ENCODE measurements at places on chromosomes 16 and 17.
A peak's percentile ranks its signal among the peaks of the same experiment; 100 is the strongest.

- peak; percentile 20 for DNase-seq
Measured at GRCh38 chr16:58187092-58187491, 10.8 kb downstream of the CSNK2A2 start.

GRCh38 chr17:37772982-37773381, 28.1 kb upstream of the HNF1B start:
- DNase-seq, result no peak

- DNase-seq, result peak; percentile 78
Measured at GRCh38 chr16:57304169-57305061, 19.9 kb upstream of the PLLP start.

DNA sequence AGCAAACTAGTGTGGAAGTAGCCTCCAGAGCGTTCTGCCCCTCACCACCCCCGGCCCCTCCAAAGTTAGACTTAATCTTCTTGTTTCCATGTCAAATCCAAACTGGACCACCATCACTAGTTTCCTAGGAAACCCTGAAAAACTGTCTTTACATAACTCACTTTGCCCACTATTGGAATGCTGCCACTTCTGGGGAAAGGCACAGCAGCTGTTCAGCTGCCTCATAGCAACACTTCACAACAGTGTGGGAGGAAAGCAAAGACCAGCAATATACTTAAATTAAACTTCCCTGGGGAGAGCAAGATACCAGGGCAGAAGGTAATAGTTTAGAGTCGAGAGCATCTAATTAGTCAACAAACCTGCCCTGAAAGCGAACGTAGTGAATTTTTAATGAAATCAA, 452.2 kb downstream of the KCNJ2 start:
- peak; percentile 28 for DNase-seq

DNA sequence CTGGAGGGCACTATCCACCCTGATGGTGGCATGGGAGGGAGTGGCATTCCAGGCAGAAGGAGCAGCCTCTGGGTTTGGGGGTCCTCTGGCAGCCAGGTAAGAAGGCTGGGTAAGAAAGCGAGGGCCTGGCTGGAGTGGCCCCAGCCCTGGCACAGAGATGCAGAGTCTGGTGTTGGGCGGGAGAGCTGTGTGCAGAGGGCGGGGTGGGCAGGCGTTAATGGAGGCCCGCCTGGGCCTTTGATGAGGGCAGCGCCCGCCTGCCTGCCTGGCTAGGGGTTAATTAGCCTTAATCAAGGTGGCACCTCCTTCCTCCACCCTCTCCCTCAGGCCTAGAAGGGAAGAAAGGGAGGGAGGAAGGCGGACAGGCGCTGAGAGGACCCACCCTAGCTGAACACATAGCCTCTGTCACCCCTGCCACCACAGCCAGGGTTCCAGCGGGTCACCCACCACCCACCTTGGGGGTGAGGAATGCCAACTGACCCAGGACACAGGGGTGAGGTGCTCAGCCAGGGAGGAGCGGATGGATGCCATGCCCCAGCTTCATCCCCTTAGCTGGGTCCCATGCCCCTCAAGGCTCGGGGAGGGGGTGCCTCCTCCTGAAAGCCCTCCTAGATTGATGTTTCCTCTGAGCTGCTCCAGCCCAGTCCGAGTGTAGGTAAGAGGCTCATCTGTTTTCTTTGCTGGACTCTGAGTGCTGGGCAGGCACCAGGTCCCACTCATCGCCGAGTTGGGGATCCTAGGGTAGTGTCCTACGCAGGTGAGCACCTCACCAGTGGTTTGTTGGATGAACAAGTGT, 13.4 kb upstream of the FAM83G start:
- no peak for DNase-seq

GRCh38 chr17:49612726-49613125, 37.1 kb downstream of the NXPH3 start:
- no peak for DNase-seq

- DNase-seq, result peak; percentile 51
Measured at GRCh38 chr17:64992325-64992802, 64.2 kb downstream of the GNA13 start.

- no peak for DNase-seq
Measured at GRCh38 chr17:78174870-78175642, 6.7 kb downstream of the SYNGR2 start.

- DNase-seq, result peak; percentile 60
Measured at GRCh38 chr16:8905168-8905762, 23.1 kb downstream of the LITAFD start.

GRCh38 chr16:56711862-56712261, 18.1 kb upstream of the NUP93 start:
- DNase-seq, result peak; percentile 13

DNA sequence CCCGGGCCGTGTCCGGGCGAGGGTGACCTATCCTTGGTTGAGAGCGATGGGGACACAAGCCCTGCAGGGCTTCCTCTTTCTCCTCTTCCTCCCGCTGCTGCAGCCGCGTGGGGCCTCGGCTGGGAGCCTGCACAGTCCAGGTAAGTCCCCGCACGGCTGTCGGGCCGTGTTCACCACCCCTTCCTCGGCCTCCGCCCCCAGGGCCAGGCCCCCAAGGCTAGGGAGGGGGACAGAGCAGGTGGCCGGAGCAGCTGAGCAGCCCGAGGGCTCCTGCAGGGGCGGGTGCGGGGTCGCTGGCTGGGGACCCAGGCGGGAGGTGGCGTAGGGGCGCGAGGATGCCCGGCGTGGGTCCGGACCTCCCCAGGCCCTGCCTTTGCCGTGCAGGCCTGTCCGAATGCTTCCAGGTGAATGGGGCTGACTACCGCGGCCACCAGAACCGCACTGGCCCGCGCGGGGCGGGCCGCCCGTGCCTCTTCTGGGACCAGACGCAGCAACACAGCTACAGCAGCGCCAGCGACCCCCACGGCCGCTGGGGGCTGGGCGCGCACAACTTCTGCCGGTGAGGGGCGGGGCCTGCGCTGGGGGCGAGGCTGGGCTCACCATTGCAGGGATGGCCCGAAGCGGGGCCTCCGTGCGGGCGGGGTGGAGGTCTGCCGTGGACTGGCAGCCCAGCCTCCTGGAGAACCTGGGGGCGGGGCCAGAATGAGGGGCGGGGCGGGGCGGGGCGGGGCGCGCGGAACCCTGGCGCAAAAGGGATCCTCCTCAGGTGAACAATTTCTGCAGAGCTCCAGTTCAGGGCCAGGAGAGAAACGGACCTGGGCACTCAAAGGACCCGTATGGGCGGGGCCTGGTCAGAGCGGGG, 631 bp downstream of the KREMEN2 start:
- no peak for DNase-seq
